ENCODE measurements at places on chromosomes 5 and 9. TPM values are rescaled to one million over a fixed set of nuclear protein-coding genes. Genes with fewer than 3 reads are reported as not detected.

The TMEM171 gene
- total RNA-seq: 3.0 TPM

The IGFBPL1 gene
- not detected for total RNA-seq

The AGXT2 gene
- not detected for total RNA-seq

The GABRP gene
- total RNA-seq: not detected

The AKNA gene
- 12.5 TPM for total RNA-seq

The ELOVL7 gene
- total RNA-seq: not detected

The INSL6 gene
- not detected for total RNA-seq
